Neural progenitor cell (in vitro differentiated cells): ENCODE measurements at places on chromosomes 1 and 21.

GRCh38 chr1:18408656-18409370, 71.9 kb upstream of the KLHDC7A start:
- no peak for DNase-seq
- H3K27me3 ChIP-seq = no peaks in the 10 kb centered on the region
- no peak overlapping the region for H3K27ac ChIP-seq

- DNase-seq = peak; percentile 79
- peak overlapping the region; percentile 77 for H3K4me3 ChIP-seq
- peaks cover under 1% of the 10 kb centered on the region for H3K36me3 ChIP-seq
- peaks cover 15% of the 10 kb centered on the region for H3K4me1 ChIP-seq
These were observed 765 bp upstream of the VPS45 start for GRCh38 chr1:150066838-150067183.

- H3K36me3 ChIP-seq = no peaks in the 10 kb centered on the region
- no peak overlapping the region for H3K4me3 ChIP-seq
- H3K27me3 ChIP-seq = no peaks in the 10 kb centered on the region
- H3K27ac ChIP-seq = no peak overlapping the region
- DNase-seq = no peak
- no peaks in the 10 kb centered on the region for H3K4me1 ChIP-seq
These were observed 166.7 kb downstream of the SIPA1L2 start for GRCh38 chr1:232463225-232463624.

DNA sequence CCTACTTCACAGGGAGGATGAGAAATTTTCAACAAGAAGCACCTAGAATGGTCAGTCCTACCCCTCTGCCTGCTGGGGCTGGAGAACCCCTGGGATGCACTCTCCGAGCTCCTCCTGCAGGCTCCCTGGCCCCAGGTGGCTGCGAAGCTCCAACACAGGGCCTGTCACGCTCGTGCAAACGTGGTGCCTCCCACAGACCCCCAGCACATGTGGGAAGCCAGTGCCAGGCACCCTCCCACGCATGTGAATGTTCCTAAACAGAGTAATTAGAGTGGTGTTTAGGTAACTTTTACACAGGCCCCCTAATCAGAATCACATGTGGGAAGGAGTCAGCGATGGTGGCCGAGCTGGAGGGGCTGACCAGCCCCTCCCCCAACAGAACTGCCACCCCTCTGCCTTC, 28.4 kb downstream of the GLIS1 start:
- no peak overlapping the region for H3K4me3 ChIP-seq
- peaks cover under 1% of the 10 kb centered on the region for H3K27me3 ChIP-seq
- no peak for DNase-seq
- peaks cover 4% of the 10 kb centered on the region for H3K4me1 ChIP-seq
- no peak overlapping the region for H3K27ac ChIP-seq
- no peaks in the 10 kb centered on the region for H3K36me3 ChIP-seq

DNA sequence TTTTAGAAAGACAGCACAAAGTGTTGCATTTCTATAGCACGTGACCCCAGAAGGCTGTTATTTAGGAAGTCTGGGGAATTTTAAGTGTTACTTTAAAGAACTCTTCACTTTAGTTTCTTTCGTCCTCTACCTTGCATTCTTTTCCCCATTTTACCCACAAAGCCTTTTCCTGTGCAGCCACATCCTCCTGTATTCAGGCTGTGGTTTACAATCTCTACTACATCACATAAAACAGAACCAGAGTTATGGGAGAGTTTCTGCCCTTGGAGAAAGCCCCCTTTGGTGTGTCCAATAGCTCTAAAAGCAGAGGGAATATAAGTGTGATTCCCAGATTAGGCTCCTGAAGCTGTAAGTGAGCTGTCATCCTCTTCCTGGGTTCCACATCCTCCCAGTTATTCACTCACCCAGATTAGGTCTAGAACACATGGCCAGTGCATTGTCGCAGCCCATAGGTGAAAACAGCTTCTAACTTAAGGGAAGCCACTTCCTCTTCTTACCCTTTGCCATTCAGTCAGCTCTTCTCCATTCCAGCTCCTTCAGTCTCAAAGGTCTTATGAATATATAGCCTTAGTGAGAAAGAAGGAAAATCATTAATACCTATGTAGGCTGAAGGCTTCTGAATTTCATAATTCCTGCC, 171.1 kb downstream of the PIGK start:
- no peaks in the 10 kb centered on the region for H3K36me3 ChIP-seq
- no peaks in the 10 kb centered on the region for H3K27me3 ChIP-seq
- no peak overlapping the region for H3K4me3 ChIP-seq
- H3K27ac ChIP-seq = no peak overlapping the region
- no peak for DNase-seq

- H3K4me3 ChIP-seq = no peak overlapping the region
- peak; percentile 25 for DNase-seq
These were observed 349.7 kb downstream of the RWDD3 start for GRCh38 chr1:95583661-95584210.

- peaks cover 16% of the 10 kb centered on the region for H3K36me3 ChIP-seq
- H3K4me1 ChIP-seq = peaks cover 14% of the 10 kb centered on the region
- DNase-seq = no peak
- no peaks in the 10 kb centered on the region for H3K27me3 ChIP-seq
These were observed at the start of gene UBE2Q1 for GRCh38 chr1:154557939-154558719. UBE2Q1 (minus strand) TSS chr1:154558662; CDS start chr1:154558553, 109 bp downstream.

GRCh38 chr21:41932576-41933312, 21.1 kb downstream of the C2CD2 start:
- peaks cover 6% of the 10 kb centered on the region for H3K4me1 ChIP-seq
- no peak overlapping the region for H3K27ac ChIP-seq
- H3K4me3 ChIP-seq = no peak overlapping the region
- no peaks in the 10 kb centered on the region for H3K27me3 ChIP-seq

GRCh38 chr1:64378826-64379225, 91.1 kb upstream of the CACHD1 start:
- peak; percentile 19 for DNase-seq
- no peaks in the 10 kb centered on the region for H3K27me3 ChIP-seq
- no peaks in the 10 kb centered on the region for H3K4me1 ChIP-seq
- no peaks in the 10 kb centered on the region for H3K36me3 ChIP-seq

GRCh38 chr1:23638188-23638619, 53.4 kb upstream of the RPL11 start:
- no peak overlapping the region for H3K27ac ChIP-seq
- DNase-seq = peak; percentile 32
- peaks cover 12% of the 10 kb centered on the region for H3K4me1 ChIP-seq
- H3K36me3 ChIP-seq = no peaks in the 10 kb centered on the region
- no peak overlapping the region for H3K4me3 ChIP-seq

DNA sequence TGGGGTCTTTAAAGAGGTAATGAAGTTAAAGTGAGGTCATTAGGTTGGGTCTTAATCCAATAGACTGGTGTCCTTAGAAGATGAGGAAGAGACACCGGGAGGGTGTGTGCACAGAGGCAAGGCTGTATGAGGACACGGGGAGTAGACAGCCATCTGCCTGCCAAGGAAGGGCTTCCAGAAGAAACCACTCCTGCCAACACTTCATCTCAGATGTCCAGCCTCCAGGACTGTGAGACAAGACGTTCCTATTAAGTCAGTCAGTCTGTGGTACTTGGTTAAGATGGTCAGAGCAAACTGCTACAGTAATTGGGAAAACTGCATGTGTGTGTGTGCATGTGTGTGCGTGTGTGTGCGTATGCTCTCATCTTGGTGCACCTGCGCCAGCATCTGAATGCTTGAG, 77.1 kb downstream of the RYR2 start:
- DNase-seq = no peak
- H3K36me3 ChIP-seq = no peaks in the 10 kb centered on the region
- H3K27ac ChIP-seq = no peak overlapping the region

- peaks cover 4% of the 10 kb centered on the region for H3K4me1 ChIP-seq
- H3K4me3 ChIP-seq = no peak within 1 kb of the TSS
These were observed at the start of gene RAB7B for GRCh38 chr1:206002871-206003801. RAB7B (minus strand) TSS chr1:206003395; CDS start chr1:205994135, 9,260 bp downstream.

GRCh38 chr1:151516031-151516511, 4.9 kb downstream of the CGN start:
- no peaks in the 10 kb centered on the region for H3K27me3 ChIP-seq
- H3K4me3 ChIP-seq = no peak overlapping the region
- peaks cover 29% of the 10 kb centered on the region for H3K4me1 ChIP-seq
- DNase-seq = no peak
- no peak overlapping the region for H3K27ac ChIP-seq
- H3K36me3 ChIP-seq = no peaks in the 10 kb centered on the region

DNA sequence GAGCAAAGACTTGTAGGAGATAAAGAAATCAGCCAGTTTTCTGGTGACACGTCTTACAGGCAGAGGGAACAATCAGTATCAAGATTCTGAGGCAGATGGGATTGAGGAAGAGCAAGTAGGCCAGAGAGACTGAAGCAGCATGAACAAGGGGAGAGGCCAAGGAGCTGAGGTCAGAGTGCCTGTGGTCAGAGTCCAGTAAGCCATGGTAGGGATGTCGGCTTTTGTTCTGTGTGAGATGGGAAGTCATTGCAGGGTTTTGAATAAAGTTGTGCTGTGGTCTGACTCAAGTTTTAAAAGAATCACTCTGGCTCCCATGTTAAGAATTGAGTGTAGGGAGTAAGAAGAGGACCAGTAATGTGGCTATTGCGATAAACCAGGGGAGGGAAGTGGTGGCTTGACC, 85.9 kb upstream of the IVNS1ABP start:
- peaks cover 11% of the 10 kb centered on the region for H3K4me1 ChIP-seq
- no peaks in the 10 kb centered on the region for H3K36me3 ChIP-seq
- DNase-seq = peak; percentile 3

DNA sequence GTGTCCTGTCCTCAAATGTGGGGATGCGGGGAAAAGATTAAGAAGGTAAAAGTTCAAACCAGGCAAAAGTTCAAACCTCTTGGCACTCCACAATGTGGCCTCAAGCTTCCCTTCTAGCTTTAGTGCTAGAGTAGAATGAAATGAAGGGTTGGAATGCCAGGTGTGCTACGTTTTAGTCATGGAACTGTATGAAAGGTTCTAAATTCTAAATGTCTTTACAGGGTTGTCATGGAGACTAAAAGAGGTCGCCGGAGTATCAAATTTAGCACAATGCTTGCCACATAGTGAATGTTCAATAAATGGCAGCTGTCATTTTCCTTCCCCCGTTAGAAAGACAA, 57.2 kb upstream of the LRRC8D start:
- peaks cover 16% of the 10 kb centered on the region for H3K4me1 ChIP-seq
- no peak overlapping the region for H3K27ac ChIP-seq
- DNase-seq = no peak
- H3K27me3 ChIP-seq = peaks cover 39% of the 10 kb centered on the region
- H3K36me3 ChIP-seq = no peaks in the 10 kb centered on the region
- peak overlapping the region; percentile 56 for H3K4me3 ChIP-seq

DNA sequence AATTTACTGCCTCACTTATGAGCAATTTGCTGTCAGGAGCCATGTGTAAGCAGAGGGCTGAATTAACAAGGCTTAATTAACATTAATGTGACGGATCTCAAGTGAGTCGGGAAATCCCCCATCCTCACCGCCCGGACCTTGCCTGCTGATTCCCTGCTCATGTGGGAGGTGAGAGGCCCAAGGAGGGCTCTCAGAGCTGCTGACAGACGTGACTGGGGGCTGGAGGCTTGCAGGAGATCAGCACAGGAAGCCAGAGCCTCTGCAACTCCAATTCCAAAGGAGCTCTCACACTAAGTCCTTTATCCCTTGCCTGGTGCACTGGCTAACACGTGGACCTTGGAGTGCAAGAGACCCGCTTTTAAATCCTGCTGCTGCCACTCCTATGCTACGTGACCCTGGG, 19.4 kb downstream of the LRP8 start:
- no peak overlapping the region for H3K27ac ChIP-seq
- no peak overlapping the region for H3K4me3 ChIP-seq
- no peaks in the 10 kb centered on the region for H3K27me3 ChIP-seq

DNA sequence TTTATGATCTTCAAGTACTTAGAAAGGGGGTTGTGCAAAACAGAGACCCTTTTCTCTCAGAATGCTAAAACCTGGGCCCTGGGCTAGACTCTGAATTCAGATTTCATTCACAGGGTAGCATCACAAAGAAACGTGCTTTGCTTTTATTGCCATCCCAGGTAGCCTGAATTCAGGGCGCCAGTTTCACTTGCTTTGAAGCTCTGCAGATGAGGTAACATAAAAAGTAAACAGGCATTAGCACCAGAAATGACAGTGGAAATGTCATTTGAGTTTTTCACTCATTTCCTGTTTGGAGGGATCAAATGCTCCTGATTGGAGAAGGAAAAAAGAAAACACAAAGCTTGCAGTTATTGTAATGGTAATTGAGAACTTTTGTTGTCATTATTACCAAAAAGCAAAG, 2.6 kb downstream of the SYPL2 start:
- H3K36me3 ChIP-seq = no peaks in the 10 kb centered on the region
- peaks cover 98% of the 10 kb centered on the region for H3K27me3 ChIP-seq
- no peak overlapping the region for H3K4me3 ChIP-seq
- H3K27ac ChIP-seq = no peak overlapping the region

GRCh38 chr1:30715216-30715615, 8.2 kb downstream of the MATN1 start:
- H3K36me3 ChIP-seq = no peaks in the 10 kb centered on the region
- peaks cover 6% of the 10 kb centered on the region for H3K4me1 ChIP-seq
- DNase-seq = no peak
- no peak overlapping the region for H3K4me3 ChIP-seq
- peaks cover 5% of the 10 kb centered on the region for H3K27me3 ChIP-seq

GRCh38 chr1:38064197-38064903, 17.8 kb upstream of the POU3F1 start:
- DNase-seq = peak; percentile 62
- H3K27ac ChIP-seq = no peak overlapping the region
- H3K4me3 ChIP-seq = no peak overlapping the region
- peaks cover 17% of the 10 kb centered on the region for H3K4me1 ChIP-seq
- H3K27me3 ChIP-seq = no peaks in the 10 kb centered on the region

GRCh38 chr1:177209357-177209756, 38.6 kb downstream of the BRINP2 start:
- no peaks in the 10 kb centered on the region for H3K36me3 ChIP-seq
- no peak overlapping the region for H3K4me3 ChIP-seq
- peaks cover 6% of the 10 kb centered on the region for H3K4me1 ChIP-seq
- H3K27me3 ChIP-seq = peaks cover 42% of the 10 kb centered on the region

DNA sequence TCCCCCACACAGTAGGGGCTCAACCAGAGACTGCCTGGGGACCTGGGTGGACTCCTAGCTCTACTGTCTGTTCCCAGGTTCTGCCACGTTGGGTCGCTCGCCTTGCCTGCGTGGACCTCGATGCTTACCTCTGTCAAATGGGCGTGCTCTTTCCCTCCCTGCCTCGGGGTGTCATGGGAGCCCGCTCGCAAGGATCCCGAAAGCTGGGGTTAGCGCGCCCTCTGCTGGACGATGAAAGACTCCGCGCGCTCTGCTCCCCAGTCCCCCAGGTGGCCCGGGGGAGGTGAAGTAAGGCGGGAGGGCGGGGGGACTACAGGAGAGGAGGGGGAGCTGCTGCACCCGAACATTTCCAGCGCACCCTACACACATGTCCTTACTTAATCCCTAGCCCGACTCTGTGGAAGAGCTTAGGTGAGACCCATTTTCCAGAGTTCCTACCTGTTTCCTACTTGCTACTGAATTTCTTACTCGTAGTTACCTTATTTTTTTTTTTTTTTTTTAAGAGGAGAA, 2.3 kb upstream of the BSND start:
- no peak overlapping the region for H3K27ac ChIP-seq
- H3K4me1 ChIP-seq = peaks cover 14% of the 10 kb centered on the region
- no peaks in the 10 kb centered on the region for H3K36me3 ChIP-seq
- peaks cover 62% of the 10 kb centered on the region for H3K27me3 ChIP-seq
- peak overlapping the region; percentile 47 for H3K4me3 ChIP-seq

DNA sequence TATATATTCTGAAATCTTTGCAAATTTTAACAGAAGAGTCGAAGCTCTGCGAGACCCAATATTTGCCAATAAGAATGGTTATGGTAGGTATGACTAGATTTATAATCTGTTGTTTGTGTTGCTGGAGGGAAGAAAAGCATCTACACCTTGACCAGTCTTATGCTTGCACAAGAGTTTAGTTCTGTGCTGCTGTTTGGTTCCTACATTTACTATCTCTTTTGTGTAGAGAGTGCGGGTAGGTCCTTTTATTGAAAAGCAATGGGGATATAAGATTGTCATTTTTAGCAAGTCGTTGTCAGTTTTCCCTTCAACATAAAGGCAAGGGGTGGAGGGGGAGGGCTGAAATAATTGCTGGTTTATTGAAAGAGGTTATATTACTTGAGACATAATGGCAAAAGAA, 396 bp downstream of the ELAVL4 start:
- H3K4me3 ChIP-seq = no peak overlapping the region
- H3K27me3 ChIP-seq = no peaks in the 10 kb centered on the region
- H3K36me3 ChIP-seq = no peaks in the 10 kb centered on the region
- H3K27ac ChIP-seq = no peak overlapping the region
